Panc1 (cell line): ENCODE measurements at places on chromosomes 1 and 21. TPM values are rescaled to one million over a fixed set of nuclear protein-coding genes. Genes with fewer than 3 reads are reported as not detected.

- no peak for DNase-seq
- H3K27me3 ChIP-seq = no peaks in the 10 kb centered on the region
- peak overlapping the region; percentile 79 for H3K4me3 ChIP-seq
- peaks cover 17% of the 10 kb centered on the region for H3K4me1 ChIP-seq
- H3K36me3 ChIP-seq = no peaks in the 10 kb centered on the region
- peak overlapping the region; percentile 77 for H3K27ac ChIP-seq
These were observed 996 bp downstream of the CNIH4 start for GRCh38 chr1:224357626-224358124.

- no peak overlapping the region for H3K27ac ChIP-seq
- no peaks in the 10 kb centered on the region for H3K36me3 ChIP-seq
- H3K27me3 ChIP-seq = no peaks in the 10 kb centered on the region
- no peak overlapping the region for H3K4me3 ChIP-seq
- H3K4me1 ChIP-seq = no peaks in the 10 kb centered on the region
These were observed 211.6 kb downstream of the HHAT start for GRCh38 chr1:210540288-210540687.

DNA sequence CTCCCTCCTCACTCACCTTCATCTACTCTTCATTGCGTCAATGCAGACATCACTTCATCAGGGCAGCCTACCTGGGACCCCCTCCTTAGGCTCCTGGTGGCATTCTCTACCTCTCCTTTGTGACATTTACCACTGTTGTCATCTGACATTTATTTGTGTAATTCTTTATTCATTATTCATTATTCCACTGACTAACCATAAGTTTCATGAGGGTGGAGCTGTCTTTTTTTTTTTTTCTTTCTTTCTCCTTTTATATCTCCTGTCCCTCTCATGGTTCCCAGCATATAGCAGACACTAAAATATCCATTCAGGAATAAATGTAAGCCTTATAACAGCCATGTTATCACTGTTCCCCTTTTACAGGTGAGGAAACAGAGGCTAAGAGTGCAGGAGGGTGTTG, 126.8 kb downstream of the KAZN start:
- H3K4me1 ChIP-seq = no peaks in the 10 kb centered on the region
- no peaks in the 10 kb centered on the region for H3K36me3 ChIP-seq
- H3K27ac ChIP-seq = no peak overlapping the region
- H3K4me3 ChIP-seq = no peak overlapping the region

- peaks cover 42% of the 10 kb centered on the region for H3K36me3 ChIP-seq
- peak overlapping the region; percentile 96 for H3K4me3 ChIP-seq
- H3K4me1 ChIP-seq = peaks cover 17% of the 10 kb centered on the region; the same call in 1 of the 2 replicates
- no peak for DNase-seq
- H3K27me3 ChIP-seq = no peaks in the 10 kb centered on the region
- H3K27ac ChIP-seq = peak overlapping the region; percentile 92
These were observed 642 bp downstream of the RSRP1 start for GRCh38 chr1:25246600-25247023.

GRCh38 chr1:11594222-11594621, 60.0 kb downstream of the FBXO2 start:
- DNase-seq = no peak
- H3K27me3 ChIP-seq = no peaks in the 10 kb centered on the region
- no peaks in the 10 kb centered on the region for H3K4me1 ChIP-seq

KDM5B gene
- 83.6 TPM for total RNA-seq

GRCh38 chr1:197915260-197915861, 1.8 kb upstream of the LHX9 start:
- no peaks in the 10 kb centered on the region for H3K36me3 ChIP-seq
- no peak for DNase-seq
